DND-41 (cell line): ENCODE measurements at places on chromosomes 1 and 21.
A peak's percentile ranks its signal among the peaks of the same experiment; 100 is the strongest.

- no peak for DNase-seq
Observed at GRCh38 chr21:43611598-43612369, 47.5 kb downstream of the HSF2BP start.

GRCh38 chr1:160093069-160093395 lies 5.4 kb downstream of the IGSF8 start:
- DNase-seq = no peak

DNA sequence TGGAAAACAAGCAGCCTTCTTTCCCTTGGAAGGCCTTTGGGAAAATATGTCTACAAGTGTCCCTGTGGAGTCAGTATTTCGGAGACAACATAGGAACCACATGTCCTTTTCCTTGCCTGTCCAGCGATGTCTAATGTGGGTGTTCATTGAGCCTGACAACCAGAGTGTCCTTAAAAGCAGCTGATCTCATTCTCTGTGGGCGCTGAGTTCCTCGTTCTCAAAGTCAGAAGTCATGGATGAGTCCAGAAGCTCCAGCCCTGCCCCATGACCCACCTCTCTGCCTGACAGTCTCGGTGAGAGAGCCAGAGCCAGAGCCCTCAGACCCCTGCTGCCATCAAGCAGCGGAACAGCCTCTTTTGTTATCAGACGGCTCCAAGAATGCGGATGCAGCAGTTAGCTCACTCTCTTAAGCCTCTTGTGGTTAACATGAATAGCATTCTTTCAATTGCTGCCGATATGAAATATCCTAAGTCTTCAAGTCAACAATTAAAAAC lies 329.2 kb downstream of the TGFB2 start:
- DNase-seq = no peak

- DNase-seq = no peak
Observed at GRCh38 chr1:31694069-31694963, 9.5 kb downstream of the COL16A1 start.

DNA sequence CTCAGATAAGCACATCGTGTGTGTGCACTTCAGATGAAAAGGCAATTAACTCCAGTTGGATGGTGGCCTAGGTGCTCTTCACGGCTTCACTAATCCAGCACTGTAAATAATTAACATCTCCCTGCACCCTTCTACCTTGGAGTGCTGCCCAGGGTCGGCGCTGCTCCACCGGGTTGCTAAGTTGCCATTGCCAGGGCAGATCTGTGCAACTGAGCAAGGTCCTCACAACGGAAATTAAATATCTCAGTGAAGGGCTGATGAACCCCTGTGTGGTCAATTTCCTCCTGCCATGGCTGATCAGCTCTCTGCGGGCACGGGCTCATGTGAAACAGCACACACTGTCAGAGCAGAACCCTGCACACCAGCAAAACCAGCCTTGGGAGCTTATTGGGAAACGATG lies 63.2 kb downstream of the SYDE2 start:
- DNase-seq = no peak

DNA sequence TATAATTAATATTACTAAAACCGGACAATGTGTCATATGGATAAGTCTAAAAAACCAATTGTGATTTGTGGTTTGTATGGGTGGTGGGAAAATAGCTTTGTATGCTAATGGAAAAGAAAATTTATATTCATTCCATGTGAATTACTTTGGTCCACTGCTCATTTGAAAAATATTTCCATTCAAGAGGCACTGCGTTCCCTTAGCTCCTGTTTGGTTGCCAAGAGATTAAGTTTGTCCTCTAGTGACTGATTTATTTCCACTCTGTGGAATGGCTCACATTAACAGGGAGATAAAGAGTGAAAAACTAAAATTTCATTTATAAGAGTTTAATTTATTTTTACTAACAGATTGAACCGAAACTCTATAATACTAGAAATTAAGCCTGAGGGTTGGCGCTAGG lies 744.1 kb upstream of the CHRM3 start:
- no peak for DNase-seq

DNA sequence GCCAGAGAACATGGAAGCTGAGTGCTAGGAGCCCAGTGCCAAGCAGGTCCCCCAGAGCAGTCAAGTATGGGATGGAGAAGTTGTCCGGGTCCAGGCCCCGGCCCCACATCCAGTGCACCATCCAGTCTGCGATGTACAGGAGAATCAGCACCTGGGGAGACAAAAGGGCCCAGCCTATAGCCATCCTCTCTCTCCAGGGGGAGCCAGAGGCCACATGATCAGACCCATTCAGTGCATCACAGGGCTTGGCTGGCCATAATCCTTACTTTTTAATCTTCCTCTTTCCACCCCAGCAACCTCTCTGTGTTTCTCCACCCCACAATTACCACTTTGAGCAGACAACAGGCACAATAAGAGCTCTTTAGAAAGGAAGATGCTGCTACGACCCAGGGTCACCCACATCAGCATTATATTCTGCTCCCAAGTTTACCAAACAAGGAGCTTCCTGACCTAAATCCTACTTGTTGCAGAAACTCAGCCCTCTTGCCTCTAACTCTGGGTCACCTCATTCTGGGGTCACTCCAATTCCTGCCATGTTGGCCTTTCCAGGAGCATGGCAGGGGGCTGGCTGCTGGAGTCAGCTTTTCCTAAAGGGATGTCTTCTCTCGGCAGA lies 16.4 kb upstream of the RAB29 start:
- peak; percentile 64 for DNase-seq

GRCh38 chr21:44914176-44914874 lies 6.4 kb downstream of the ITGB2 start:
- peak; percentile 67 for DNase-seq

GRCh38 chr21:31446226-31446855 lies 102.3 kb upstream of the TIAM1 start:
- DNase-seq = peak; percentile 75

GRCh38 chr1:173478094-173478674 lies 1.0 kb downstream of the PRDX6 start:
- DNase-seq = peak; percentile 16

- DNase-seq = peak; percentile 39
Observed at GRCh38 chr1:18234790-18235242, 127.2 kb downstream of the IGSF21 start.

DNA sequence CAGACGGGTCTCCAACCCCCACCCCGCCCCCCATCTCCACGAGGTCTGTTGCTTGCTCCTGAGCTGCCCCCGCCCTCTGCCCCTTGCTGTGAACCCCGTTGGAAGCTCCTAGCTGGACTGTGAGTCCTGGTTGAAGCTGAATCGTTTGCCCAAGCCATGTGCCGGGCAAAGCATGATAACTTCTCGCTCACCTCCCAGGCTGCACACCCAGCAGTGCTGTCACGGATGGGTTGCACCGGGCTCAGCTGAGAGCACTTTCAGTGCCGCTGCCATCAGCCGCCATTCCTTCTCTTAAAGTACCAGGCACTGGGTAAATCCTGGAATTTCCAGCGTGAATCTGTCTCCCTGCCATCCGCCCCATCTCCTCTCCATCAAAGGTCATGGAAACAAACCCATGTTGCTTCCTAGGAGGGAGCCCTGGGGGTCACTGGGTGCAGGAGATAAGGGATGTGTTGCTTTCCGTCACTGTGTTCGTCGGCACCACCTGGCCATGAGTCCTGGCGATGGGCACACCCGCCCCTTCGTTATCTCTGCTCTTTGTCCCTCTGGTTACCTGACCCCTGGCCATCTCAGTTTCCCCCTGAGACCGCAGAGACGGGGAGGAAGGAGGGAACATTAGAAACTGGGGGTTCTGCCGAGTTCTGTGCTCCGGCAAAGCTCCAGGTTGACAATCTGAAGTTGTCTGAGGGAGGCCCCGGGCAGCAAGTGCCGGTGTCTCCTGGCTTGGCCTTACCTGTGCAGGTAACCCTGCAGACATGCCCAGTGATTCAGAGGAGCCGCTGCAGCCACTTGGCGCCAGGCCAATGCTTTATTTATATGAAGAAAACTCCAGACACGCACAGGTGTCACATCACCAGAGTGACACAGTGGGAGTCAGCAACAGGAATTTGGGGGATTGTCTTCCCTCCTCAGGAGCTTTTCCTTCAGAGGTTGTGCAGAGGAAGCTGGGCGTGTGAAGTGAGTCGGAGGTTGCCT lies 2.7 kb downstream of the PDE9A start:
- no peak for DNase-seq
